ENCODE measurements at places on chromosomes 5 and 9. TPM values are rescaled to one million over a fixed set of nuclear protein-coding genes. Genes with fewer than 3 reads are reported as not detected.

OCLN gene
- 6.2 TPM for total RNA-seq

DNA sequence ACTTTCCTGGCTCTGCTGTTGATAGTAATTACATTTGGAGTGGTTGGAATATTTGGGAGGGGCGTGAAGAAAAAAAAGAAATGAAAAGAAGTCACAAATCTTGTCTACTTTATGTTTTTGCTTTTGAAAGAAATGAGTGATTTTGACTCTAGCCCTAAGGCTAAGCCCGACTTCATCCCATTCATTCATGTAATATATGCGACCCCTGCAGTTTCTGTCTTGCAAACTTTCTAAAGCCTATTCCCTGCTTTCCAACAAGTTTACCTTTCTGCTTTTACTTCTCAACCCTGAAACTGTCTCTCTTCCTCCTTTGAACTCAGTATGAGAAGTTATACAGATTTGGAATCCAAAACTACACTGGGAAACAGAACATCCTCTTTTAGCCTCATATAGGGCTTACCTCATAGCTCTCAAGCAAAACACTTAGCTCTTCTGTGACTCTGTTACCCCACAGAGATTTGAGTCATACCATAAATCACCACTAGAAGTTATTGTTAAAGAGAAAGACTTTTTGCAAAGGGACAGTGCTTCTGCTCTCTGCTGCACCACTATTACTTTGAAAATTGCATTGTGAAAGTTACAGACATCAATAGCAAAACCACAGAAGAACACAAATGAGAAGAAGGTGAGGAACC is 1.6 kb downstream of the CFAP95 start:
- H3K4me1 ChIP-seq: peaks cover 6% of the 10 kb centered on the region
- no peak overlapping the region for H3K4me3 ChIP-seq
- no peaks in the 10 kb centered on the region for H3K27me3 ChIP-seq
- H3K27ac ChIP-seq: no peak overlapping the region

DCAF12 gene
- 21.4 TPM for total RNA-seq

SPAG8 gene
- total RNA-seq: 2.2 TPM

GRCh38 chr5:77641963-77642737 is 3.6 kb upstream of the OTP start:
- H3K36me3 ChIP-seq: no peaks in the 10 kb centered on the region
- no peak overlapping the region for H3K4me3 ChIP-seq
- H3K4me1 ChIP-seq: no peaks in the 10 kb centered on the region
- H3K27me3 ChIP-seq: peaks cover 98% of the 10 kb centered on the region
- H3K27ac ChIP-seq: no peak overlapping the region

- H3K27me3 ChIP-seq: no peaks in the 10 kb centered on the region
- no peaks in the 10 kb centered on the region for H3K4me1 ChIP-seq
- no peak overlapping the region for H3K4me3 ChIP-seq
- peaks cover 83% of the 10 kb centered on the region for H3K36me3 ChIP-seq
- no peak overlapping the region for H3K27ac ChIP-seq
- no peak for DNase-seq
These were observed 13.6 kb downstream of the PRPF4 start for GRCh38 chr9:113289091-113289490.

- no peaks in the 10 kb centered on the region for H3K36me3 ChIP-seq
- no peak for DNase-seq
- H3K27me3 ChIP-seq: no peaks in the 10 kb centered on the region
- H3K4me1 ChIP-seq: no peaks in the 10 kb centered on the region
These were observed 2052.0 kb upstream of the C9orf72 start for GRCh38 chr9:29625292-29625731.

DNA sequence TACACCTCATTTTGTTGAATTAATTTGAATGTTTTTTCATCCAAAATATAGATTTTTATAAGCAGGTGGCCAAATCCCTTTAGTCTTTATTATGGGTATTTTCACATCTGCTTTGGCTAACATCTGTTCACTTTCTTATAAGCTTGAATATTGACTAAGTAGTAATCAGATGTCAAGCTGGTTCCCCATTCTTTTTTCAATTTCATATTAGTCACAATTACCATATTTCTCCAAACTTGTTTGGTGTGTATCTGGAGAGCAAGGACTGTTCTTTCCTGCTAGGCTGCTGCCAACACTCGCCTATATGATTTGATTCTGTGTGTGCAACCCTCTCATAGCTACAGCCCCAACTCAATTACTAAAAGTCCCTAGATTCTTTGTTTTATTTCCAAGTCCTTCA is 608.5 kb downstream of the PSAT1 start:
- no peaks in the 10 kb centered on the region for H3K27me3 ChIP-seq
- no peak for DNase-seq
- no peak overlapping the region for H3K4me3 ChIP-seq

DNA sequence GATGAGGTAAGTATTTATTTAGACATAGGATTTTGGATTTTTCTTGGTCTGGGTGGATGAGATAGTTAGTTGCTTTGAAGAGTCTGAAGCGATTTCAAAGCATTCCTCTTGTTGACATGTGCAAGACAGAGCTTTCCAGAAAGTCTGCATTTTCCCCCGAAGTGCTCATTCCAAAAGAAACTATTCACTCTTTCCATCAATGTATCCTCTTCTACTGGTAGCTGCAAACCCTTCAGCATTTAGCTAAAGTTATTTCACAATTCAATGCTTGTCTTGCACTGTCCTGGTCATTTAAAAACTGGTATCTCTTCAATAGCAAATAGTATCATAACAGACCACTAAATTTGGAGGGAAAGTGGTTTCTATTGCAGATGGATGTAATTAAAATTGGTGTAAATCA is 13.0 kb downstream of the NREP start:
- peaks cover 87% of the 10 kb centered on the region for H3K4me1 ChIP-seq
- peak overlapping the region; percentile 73 for H3K27ac ChIP-seq
- no peaks in the 10 kb centered on the region for H3K27me3 ChIP-seq
- no peak for DNase-seq
- H3K36me3 ChIP-seq: peaks cover 15% of the 10 kb centered on the region

GRCh38 chr5:33299621-33300208 is 141.1 kb upstream of the TARS1 start:
- peak; percentile 57 for DNase-seq
- peak overlapping the region; percentile 81 for H3K27ac ChIP-seq
- peak overlapping the region; percentile 27 for H3K4me3 ChIP-seq
- H3K27me3 ChIP-seq: no peaks in the 10 kb centered on the region
- H3K36me3 ChIP-seq: no peaks in the 10 kb centered on the region
- H3K4me1 ChIP-seq: peaks cover 17% of the 10 kb centered on the region

Data from osteoblast (primary cell).